Stimulated activated CD4-positive, alpha-beta T cell treated with anti-CD3 and anti-CD28 coated beads, Interleukin-4, amount 100 ng/mL, for 24 hours (primary cell): ENCODE measurements at places on chromosomes 6 and 20.

DNA sequence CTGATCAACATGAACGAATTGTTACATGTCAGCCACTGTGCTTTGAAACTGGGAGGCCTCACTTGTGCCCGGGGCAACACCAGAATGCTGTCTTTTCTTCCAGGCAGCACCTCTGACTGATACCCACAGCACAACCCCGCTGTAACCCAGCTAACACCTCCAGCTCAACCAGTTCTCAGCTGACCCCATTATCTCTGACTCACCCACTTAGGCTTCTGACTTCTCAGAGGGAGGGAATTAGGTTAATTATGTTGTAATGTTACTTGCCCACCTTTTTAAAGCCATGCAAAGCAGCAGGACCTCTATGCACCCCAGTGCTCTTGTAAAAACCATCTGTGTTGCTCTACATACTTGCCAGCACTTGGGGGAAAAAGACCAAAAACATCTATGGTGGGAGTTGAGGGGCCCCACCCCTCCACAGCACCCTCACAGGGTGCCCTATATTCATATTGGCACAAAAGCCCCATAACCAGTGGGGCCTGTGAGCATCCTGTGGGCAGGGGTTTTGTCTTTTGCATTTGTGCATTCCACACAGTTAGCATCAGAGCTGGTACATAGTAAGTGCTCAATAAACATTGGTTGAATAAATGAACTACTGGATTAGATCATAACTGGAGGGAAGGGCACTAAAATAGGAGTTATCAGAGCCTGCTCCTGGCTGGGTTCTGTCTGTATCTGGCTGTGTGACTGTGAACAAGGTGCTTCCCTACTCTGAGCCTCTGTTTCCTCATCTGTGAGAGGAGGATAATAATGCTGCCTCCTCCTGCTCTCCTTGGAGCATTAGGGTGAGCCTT, 22.3 kb downstream of the BNIP5 start:
- no peak for DNase-seq

GRCh38 chr6:89120371-89120770, 2.5 kb upstream of the SRSF12 start:
- no peak for DNase-seq

GRCh38 chr6:38567436-38567835, 72.3 kb downstream of the BTBD9 start:
- no peak for DNase-seq

DNA sequence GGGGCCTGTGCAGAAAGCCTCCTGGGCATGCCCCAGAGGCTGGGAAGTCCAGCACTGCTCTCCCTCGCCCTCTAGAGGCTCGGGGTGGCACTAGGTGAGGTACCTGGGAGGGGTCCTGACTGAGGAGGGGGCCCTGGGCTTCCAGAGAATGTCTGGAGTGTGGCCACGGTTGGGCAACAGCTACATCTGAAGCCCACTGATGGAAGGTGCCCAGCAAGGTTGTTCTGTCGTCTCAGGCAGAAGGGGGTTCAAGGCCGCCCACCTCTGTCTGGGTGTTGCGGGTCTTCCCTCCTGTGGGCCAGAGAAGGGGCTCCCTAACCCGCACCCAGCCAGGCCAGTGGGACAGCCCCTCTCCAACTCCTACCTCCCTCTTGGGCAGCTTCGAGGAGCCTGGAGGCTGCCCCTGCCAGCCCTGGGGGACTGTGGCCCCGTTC, 11.4 kb upstream of the VEGFA start:
- no peak for DNase-seq

DNA sequence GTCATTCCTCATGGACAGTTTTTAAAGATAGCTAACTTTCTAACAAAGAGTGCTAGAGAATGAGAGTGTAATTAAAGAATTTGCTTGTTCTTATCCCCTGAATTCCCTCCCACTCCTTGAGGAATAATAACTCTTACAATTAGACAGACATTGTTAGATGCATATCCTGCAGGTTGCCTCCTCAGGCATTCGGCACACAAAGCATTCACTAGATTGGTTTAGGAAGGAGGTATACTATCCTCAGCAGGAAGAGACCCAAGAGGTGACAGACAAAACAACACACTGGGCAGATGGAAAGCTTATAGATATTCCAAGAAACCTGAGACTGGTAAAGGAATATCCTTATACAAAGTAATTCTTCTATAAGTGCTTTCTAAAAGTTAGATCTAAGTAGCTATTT, 109.1 kb upstream of the FAM184A start:
- DNase-seq = no peak

GRCh38 chr6:157045831-157046454, 268.8 kb downstream of the ARID1B start:
- no peak for DNase-seq

GRCh38 chr20:48064929-48065328, 279.6 kb upstream of the SULF2 start:
- DNase-seq = no peak

DNA sequence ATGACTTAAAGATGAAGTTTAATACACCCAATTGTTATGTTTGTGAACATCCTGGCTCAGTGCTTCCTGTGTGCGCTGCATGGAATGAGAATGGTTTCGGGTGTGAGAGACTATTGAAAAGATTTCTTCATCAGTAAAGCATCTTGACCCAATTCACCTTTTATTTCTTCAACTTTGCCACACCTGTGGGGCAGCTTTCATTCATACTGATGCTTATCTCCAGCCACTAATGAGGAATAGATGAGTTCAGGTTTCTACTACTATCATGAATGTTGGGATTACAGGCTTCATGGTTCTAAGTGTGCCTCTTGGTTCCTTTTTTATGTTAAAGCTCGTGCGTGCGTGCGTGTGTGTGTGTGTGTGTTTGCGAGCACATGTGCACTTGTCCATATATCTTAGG, 373.7 kb upstream of the SOX4 start:
- no peak for DNase-seq

DNA sequence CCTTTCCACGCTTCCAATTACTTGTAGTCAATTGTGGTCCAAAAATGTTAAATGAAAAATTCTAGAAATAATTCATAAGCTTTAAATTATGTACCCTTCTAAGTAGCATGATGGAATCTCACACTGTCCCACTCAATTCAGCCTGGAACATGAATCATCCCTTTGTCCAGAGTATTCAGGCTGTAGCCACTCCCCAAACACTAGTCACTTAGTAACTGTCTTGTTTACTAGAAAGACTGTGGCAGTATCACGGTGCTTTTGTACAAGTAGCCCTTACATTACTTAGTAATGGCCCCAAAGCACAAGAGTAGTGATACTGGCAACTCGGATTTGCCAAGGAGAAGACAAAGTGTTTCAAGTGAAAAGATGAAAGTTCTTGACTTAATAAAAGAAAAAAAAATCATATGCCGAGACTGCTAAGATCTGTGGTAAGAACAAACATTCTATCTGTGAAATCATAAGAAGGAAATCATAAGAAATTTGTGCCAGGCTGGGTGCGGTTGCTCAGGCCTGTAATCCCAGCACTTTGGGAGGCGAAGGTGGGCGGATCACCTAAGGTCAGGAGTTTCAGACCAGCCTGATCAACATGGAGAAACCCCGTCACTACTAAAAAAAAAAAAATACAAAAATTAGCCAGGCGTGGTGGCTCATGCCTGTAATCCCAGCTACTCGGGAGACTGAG, 168.5 kb upstream of the SIM1 start:
- DNase-seq = no peak
